ENCODE measurements at places on chromosomes 7 and 10.

DNA sequence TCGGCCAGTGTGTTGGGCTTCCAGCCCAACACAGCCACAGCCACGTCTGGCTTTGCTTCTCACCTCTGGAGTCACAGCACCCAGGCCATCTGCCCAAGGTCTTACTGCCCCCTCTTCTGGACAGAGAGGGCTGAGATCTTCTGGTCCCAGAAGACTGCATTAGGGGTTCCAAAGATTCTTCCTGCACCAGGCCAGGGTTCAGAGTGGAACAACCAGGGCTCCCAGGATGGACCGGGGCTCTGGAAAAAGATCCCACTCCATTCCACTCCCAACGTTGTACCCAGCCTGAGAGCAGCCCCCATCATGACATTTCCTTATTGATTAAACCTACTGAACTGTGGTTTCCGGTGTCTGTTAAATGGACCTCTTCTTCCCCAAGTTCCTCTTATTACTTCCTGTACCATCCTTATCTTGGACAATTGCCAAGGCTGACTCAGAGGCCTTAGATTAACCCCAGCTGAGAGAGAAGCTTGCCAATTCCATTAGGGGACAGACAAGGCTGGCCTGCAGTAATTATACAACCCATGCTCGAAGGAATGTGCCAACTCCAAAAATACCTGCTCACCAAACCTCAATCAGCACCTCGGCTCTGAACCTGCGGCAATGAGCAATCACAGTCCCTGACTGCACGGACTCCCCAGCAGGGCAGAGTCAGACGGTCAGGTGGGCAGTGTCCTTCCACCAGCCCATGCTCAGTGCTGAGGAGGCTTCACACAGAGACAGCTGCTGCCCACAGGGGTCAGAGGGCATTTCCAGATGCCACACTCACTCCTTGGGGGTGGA lies 47.9 kb upstream of the NPFFR1 start:
- no peak for DNase-seq

DNA sequence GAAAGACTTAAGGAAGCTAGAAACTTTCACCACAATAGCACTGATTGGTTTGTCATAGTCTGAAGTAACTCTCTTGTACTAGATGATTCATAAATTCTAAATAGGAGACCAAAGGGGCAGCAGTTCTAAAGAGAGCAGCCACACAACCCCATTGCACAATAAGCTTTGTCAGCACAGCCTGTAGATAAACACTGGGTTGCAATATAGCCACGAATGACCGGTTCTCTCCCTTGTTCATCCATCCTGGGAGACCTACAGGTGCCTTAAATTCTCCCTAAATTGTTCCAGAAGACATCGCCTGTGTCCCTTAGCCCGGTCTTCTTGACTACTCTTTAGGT lies 167.0 kb downstream of the SNX13 start:
- no peak for DNase-seq

- no peak for DNase-seq
These were observed 256.4 kb downstream of the TRIL start for GRCh38 chr7:28701731-28702130.

DNA sequence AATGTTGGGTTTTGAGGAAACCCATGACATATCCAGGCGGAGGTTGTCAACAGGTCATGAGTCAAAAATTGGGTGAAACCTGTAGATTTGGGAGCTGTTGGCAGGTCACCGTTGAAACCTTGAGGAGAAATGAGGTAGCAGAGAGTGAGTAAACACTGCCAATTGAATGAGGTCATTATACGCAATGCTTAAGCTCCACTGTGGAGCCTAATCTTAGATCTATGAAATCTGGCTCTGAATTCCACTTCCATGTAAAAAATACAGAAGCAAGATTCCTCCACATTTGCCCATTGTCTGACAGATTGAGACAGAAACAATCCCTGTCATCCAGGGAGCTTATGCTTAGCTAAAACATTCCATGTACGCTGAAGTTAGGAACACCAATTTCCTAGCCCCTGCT lies 76.0 kb upstream of the IL6 start:
- no peak for DNase-seq
